ENCODE measurements at places on chromosomes 2 and 18. TPM values are rescaled to one million over a fixed set of nuclear protein-coding genes. Genes with fewer than 3 reads are reported as not detected.

The VWC2L gene
- total RNA-seq, result not detected

The VWA3B gene
- total RNA-seq, result not detected

The DLX2 gene
- total RNA-seq, result 0.89 TPM

The ZNF521 gene
- total RNA-seq, result not detected

The TSHZ1 gene
- total RNA-seq, result 6.4 TPM

The ABCB11 gene
- 0.02 TPM for total RNA-seq

Data from A549 treated with DMSO at 1 μM for 4 hours (cell line).